Stimulated activated CD8-positive, alpha-beta memory T cell treated with anti-CD3 and anti-CD28 coated beads, Interleukin-12 subunit alpha, Interleukin-12 subunit beta, amount 100 ng/mL, for 1 hour (primary cell): ENCODE measurements at places on chromosomes 12 and 14.

DNA sequence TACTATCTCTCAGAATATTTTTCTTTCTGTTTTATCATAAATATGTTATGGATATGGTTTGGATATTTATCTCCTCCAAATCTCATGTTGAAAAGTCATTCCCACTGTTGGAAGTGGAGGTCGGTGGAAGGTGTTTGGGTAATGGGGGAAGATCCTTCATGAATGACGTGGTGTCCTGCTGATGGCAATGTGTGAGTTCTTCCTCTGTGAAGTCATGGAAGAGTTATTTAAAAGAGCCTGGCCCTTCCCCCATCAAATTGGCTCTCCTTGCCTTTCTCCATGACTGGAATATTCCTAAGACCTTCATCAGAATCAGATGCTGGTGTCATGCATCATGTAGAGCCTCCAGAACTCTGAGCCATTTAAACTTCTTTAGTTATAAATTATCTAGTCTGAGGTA, 1291.6 kb downstream of the FSCB start:
- DNase-seq, result no peak

- no peak for DNase-seq
These were observed 300.1 kb downstream of the AKAP6 start for GRCh38 chr14:32629236-32629635.

DNA sequence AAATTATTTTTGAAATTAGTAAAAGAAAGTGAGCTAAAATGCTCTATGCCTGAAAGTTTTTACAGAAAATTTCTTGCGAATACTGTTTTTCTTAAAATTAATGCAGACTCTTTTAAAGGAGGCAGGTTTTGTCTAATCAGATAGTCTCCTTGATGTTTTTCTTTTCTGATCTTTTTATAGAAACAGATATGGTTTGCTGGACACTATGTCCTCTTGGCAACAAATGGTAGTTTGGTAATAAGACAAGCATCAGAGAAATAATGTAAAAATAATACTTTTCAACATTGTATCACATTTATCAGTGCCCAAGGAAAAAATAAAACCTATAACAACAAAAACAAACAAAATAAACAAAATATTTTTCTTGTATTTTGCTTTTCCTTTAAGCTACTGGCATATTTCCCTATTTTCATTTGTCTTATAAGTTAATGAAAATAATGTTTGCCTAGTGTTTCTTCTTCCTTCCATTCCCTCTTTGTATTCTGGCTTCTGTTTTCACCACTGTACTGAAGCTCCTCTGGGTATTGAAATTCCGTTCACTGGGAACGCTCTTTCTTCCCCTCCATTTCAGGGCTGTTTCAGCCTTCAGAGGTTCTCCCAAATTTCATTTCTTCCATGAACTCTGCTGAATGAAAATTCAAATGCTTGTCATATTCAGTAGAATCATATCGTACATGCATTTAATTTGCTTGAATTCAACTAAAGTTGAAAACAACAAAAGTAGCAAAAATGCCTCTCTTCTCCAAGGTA, 115.3 kb downstream of the TRMT5 start:
- DNase-seq, result no peak

- no peak for DNase-seq
These were observed 85.6 kb downstream of the GLT1D1 start for GRCh38 chr12:128938886-128939285.

DNA sequence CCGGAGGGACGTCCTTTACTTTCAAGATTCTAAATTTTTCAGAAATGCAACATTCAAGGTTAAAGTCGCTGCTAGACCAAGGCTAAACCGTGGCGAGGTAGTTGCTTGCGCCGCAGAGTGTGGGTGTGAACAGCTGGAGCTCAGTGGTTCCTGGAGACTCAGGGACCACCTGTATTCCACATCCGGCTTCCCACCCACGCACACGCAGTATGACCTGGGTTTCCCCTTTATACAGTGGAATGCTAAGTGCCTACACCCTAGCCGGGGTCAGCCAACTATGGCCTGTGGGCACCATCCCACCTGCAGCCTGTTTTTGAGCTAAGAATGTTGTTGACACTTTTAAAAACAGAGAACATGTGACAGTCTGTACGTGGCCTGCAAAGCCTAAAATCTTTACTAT, 42.9 kb upstream of the TESC start:
- no peak for DNase-seq

- no peak for DNase-seq
These were observed 51.8 kb downstream of the MOK start for GRCh38 chr14:102252834-102253801.
